ENCODE measurements at places on chromosomes 6 and 20.

- no peak for DNase-seq
Measured at GRCh38 chr6:29850011-29850553, 22.5 kb downstream of the HLA-G start.

DNA sequence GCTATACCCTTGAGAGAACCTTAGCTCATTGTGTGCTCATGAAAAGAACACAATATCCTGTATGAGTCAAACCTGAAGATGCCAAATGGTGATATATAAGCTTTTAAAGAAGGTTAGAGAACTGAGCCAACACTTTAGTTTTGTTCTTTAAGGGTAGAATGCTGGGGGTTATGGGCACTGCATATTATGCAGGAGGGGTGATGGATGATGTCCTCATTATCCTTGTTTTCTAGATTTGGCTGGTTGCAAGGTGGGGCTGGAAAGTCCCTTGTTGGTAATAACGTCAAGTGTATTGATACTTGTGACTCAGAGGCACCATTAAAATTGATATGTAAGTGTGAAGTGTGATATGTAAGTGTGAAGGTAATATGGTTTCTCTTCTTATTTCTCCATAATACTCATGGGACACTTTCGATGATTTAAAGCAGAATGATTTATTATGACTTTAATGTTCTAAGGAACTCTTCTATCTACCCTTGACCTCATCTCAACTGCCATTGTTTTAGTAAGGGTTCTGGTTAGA, 113.7 kb upstream of the DTNBP1 start:
- DNase-seq, result no peak

- DNase-seq, result no peak
Measured at GRCh38 chr20:21508230-21509078, 5.4 kb downstream of the NKX2-2 start.

DNA sequence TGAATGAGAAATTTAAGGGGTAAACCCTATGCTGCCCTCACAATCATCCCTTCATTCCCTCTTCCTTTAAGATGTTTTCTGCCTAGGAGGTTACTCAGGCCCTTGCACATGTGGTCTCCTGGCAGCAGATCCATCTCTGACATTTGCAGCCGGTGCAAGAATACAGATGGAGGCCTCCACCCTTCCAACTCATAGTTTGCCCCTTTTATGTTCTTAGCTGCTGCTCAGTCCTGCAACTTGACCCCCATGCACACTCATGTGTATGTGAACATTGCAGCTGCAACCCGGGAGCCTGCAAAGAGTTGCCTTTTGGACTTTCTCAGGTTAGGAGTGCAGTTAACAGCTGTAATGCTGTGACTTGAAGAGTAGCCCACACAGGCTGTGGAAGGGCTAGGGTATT, 131.9 kb upstream of the SGK1 start:
- DNase-seq, result no peak

Measured in stimulated activated CD8-positive, alpha-beta memory T cell treated with anti-CD3 and anti-CD28 coated beads, Interleukin-7, amount 100 ng/mL, for 24 hours (primary cell).